ENCODE measurements at places on chromosomes 3 and 15.

DNA sequence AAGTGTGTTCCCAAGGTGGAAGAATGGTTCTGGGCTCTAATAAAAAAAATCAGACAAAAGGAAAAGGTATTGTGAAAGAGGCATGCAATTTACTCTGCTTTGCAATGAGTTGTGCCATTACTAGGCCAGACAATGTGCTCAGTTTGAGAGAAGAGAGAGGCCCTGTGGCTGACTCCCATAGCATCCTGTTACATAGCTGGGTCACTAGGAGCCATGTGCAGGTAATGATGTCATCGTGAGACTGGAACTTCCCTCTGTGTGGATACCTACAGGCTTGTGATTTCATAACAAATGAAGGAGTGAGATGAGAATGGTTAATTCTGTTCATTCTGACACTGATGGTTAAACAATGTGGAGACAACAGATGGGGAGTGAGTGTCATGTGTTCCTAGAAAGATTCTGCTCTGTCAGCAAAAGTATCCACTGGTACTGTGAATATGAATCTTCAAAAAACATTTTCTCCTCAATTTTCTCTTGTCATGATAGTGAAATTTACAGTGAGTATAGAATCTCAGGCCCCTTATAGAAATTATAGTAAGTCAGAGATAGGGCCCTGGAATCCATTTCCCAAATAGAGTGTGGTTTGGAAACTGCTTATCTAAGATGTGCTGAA lies 648.7 kb upstream of the DPPA4 start:
- DNase-seq, result no peak

DNA sequence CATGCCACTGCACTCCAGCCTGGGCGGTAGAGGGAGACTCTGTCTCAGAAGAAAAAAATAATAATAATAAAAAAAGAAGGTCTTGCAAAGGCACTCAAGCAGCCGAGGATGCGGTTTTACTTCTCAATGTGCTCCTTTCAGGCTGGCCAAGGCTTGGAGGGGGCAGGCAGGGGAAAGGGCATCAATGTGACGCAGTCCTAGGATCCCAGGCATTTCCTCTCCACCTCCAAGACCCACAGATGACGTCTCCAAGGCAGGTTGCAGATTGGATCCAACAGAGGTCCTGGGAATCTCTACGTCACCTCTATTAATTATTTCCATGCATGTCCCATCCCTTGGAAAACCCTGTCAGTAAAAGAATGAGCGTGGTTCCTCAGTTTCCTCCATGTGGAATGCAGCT lies 56.2 kb downstream of the FAM43A start:
- DNase-seq, result no peak

DNA sequence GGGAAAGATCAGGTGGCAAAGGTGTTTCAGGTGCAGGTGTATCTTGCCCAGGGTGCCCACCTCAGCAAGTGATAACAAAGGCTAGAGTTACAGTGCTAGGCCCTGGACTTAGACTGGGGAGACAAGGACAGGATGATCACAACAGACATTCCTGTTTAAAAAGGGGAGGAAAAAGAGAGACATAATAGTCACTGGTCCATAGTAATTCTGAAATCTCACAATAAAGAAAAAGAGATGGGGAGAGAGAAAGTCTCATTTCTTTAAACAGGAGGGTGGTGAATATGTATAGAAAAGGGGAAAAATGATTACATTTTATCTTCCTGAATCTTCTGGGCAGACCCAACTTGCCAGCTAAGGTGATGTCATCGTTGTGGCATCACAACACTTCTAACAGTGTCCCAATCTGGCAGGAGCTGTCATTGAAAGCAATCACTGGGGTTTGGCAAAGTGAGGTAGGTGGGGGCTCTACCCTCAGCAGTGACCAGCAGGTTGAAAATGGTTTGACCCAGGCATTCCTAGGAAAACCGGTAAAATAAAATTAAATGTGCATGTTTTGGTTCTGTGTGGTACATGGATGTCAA lies 99.5 kb downstream of the ZNF621 start:
- no peak for DNase-seq

- no peak for DNase-seq
These were observed 133.3 kb downstream of the ALCAM start for GRCh38 chr3:105499961-105500360.

- DNase-seq, result no peak
These were observed 16.2 kb downstream of the DPH6 start for GRCh38 chr15:35529784-35530183.

- no peak for DNase-seq
These were observed 243.3 kb upstream of the COL8A1 start for GRCh38 chr3:99394831-99395778.

GRCh38 chr3:67384016-67384415 lies 270.4 kb downstream of the SUCLG2 start:
- no peak for DNase-seq

Measured in stimulated activated CD8-positive, alpha-beta memory T cell treated with anti-CD3 and anti-CD28 coated beads, Interleukin-15, amount 100 ng/mL, for 4 hours (primary cell).